Fibroblast of mammary gland (primary cell): ENCODE measurements at places on chromosomes 11 and 22.
A peak's percentile ranks its signal among the peaks of the same experiment; 100 is the strongest.

DNA sequence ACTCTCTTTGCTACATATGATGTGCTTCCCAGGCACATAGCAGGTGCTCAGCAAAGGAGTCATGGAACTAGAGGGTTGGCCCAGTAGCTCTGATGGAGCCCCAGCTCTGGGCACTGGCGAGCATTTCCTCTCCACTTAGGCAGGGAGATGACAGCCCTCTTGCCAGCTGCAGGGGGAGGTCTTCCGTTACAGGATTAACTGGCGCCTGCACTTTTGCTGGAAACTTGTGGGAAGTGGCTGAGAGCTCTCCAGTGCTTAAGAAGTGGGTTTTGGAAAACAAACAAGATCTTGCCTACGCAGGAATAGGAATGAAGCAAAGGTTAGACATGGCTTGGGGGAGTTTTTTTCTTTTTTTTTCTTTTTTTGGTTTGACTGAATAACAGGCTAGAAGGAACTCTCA is 75.5 kb downstream of the MICAL2 start:
- DNase-seq, result peak; percentile 67

GRCh38 chr11:120801801-120802689 is 221.9 kb upstream of the TBCEL start:
- peak; percentile 46 for DNase-seq

DNA sequence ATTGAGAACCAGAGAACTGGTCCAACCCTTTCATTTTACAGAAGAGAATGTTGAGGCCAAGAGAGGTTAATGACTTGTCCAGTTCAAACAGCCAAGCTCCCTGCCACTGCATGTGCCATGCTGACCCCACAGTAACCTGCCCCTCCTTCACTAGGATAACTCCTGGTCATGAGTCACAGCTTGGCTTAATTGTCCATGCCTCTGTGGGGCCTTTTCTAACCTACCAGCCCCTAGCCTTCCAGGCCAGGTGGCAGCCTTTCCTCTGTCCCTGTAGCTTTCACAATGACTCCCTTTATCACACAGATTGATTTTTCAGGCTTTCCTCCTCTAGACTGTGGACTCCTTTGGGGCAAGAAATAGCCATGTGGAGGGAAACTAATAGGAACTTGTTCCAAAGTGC is 97.2 kb downstream of the PIWIL4 start:
- peak; percentile 34 for DNase-seq

GRCh38 chr11:134543241-134543640 is 131.2 kb upstream of the B3GAT1 start:
- DNase-seq, result no peak

GRCh38 chr11:128503245-128503991 is 83.9 kb downstream of the ETS1 start:
- DNase-seq, result peak; percentile 98

- DNase-seq, result no peak
Measured at GRCh38 chr11:102405501-102405900, 47.1 kb downstream of the TMEM123 start.

DNA sequence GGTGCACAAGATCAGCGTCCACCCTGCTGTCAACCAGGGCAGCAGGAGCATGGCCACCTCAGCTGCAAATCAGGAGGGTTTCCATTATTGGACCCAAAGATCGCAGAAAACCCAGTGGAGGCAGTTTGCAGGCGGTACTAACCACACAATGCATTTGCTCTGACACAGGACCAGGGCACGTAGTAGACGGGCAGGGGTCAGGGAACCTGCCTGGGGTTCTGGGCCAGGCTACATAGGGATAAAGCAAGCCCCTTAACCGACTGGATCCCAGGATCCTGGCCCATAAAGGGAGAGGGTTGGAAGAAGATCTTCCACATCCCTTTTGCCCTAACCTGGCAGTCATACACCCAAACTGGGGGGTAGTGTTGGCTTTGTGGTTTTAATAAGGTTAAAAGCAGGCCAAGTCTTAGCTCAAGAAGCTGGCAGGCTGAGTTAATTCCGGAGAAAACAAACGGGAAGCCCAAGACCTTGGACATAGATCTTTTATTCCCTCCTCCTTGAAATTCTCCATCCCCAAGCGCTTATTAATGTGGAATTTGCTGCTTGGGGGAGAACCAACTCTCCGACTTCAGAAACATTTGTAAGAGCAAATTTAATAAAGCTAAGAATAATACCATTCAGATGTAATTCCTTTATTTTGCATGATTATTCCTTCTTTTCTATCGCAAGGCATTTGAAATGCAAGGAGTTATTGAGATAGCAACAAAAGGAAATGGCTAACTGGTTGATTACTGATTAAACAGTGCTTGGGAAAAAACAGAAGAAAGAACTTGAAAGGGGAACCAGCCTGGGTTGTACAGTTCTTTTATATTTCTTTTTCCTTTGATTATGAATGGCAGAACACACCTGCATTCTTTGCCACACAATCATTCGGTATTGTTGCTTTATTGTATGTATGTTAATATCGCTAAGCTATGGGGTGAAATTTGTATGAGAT is 6.3 kb upstream of the ARHGAP8 start:
- no peak for DNase-seq

- DNase-seq, result no peak
Measured at GRCh38 chr22:30304495-30305244, 15.4 kb upstream of the CASTOR1 start.

- no peak for DNase-seq
Measured at GRCh38 chr11:116445108-116446047, 327.4 kb downstream of the BUD13 start.

- peak; percentile 99 for DNase-seq
Measured at GRCh38 chr11:65382033-65382803, at the start of gene SLC25A45. TSS of gene SLC25A45 (minus strand) at chr11:65382646. CDS start at chr11:65381951, 695 bp downstream.

DNA sequence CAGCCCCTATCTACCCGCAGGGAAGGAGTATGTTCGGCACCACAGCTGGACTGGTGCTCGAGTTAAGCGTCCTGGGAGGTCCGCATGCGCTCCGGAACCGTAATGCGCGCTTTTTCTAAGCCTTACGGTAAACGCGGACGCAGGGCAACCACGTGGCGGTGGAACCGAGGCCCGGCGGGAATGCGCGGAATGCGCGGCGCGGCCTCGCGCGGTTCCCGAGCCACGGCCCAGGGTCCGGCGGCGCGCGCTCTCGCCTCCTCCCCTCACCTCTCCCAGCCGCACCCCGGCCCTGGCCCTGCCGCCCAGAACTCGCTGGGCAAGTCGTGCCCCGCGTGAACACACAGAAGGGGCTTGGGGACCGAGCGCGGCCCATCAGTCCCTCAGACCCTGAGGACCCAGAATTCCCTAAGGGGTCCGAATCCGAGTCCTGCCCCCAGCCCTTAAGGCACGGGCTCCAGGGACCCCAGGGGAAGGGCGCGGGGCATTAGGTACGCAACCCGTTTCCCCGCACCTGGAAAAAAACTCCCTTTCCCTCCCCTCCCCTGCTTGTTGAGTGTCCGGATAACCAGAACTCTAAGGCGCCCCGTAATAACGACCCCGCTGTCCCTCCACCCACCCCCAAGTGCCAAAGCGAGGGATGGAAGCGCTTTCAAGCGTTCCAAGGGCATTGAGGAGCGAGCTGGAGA is 4.3 kb upstream of the CCND1 start:
- peak; percentile 87 for DNase-seq

DNA sequence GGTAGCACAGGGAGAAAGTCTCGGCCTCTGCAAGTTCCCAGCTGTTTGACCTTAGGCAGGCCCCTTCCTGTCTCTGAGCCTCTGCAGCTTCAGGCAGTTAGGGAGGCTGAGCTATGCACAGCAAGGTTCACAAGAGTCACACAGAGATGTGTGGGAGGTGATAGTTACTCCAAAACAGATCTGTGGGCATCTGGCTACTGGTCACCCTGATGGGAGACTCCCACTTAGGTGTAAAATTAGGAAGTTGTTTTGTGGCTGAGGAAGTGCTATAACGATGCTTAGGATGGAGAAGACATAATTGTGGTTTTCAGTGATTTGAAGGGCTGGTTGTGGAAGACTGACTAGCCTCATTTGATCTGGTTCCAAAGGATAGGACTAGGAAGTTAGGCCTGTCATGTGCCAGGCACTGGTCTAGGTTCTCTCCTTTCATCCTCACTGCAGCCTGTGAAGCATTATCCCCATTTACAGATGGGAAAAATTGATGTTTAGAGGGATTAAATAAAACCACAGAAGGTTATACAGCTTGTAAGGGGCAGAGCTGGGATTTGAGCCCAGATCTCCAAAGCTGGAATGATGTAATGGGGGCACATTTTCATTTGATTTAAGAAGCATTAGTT is 13.5 kb downstream of the ACO2 start:
- DNase-seq, result peak; percentile 65

DNA sequence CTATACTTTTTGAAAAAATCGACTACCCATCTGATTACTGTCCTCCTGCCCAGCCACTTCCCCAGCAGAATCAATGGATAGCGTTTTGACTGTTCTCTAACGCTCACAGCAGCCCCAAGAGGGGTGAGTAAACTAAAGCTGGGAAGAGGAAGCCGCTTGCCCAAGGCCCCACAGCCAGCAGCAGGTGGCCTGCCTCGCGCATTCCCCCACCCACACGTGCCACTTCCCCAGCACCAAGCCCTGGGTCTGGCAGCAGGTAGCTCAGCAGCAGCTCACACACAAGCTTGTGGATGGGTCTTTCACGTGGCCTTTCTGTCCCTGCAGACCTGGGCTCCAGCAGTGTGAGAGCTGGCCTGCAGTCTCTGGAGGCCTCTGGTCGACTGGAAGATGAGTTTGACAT is 34.3 kb downstream of the TOM1 start:
- DNase-seq, result no peak

DNA sequence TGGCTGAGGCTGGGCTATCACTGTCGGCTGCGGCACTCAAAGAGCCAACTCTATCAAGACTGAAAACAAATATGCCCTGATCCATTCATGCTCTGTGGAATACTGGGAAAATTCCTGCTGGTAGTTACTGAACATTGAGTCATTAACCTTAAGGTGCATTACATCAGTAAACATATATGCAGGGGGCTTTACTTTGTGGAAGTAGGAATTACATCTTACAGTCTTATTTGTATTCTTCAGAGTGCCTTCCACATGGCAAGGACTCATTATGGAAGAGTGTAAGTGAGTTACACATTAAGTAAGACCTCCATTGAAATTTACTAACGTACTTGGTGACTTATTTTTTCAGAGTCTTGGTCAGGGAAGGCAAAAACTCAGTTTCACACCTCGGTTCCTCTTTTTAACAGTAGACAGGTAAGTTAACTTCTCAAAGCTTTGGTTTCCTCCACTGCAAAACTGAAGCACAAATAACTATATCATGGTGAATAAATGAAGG is 4.5 kb downstream of the OR5B21 start:
- DNase-seq, result no peak

GRCh38 chr22:30043161-30043560 is 37.1 kb upstream of the HORMAD2 start:
- no peak for DNase-seq

DNA sequence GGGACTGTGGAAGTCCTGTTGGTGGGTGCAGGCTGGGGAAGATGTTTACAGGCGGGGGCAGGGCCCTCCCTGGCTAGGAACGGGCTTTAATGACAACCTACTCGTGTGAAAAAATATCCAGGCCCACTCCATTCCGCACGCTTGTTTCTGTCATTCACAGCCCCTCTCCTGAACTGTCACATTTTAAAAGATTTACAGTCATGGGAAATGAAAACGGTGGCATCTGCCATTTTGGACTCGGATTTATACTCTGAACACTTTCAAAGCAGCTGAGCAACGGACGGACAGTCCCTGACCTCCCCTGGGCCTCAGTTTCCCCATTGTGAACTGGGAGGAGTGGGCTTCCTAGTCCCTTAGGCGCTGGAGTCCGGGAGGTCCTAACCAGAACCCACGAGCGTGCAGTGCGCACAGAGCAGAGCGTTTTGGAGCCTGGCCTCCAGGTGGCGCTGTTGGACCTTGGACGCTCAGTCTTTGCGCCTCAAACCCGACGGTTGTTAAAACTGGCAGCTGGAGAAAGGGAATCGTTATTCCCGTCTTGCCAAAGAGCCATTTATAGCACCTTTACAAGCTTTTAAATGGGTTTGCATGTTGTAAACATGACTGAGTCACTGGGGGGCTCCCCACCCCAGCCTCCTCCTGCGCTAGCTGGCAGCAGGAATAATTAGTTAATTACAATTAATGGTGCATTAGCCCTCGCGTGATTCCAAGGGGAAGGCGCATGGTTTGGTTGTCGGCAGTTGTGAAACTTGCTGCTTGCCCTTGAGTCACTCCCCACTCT is 75.3 kb downstream of the FBLN1 start:
- DNase-seq, result peak; percentile 84
